ENCODE measurements at places on chromosomes 3 and 15.

- DNase-seq: no peak
Measured at GRCh38 chr15:41928100-41928499, 34.2 kb upstream of the SPTBN5 start.

DNA sequence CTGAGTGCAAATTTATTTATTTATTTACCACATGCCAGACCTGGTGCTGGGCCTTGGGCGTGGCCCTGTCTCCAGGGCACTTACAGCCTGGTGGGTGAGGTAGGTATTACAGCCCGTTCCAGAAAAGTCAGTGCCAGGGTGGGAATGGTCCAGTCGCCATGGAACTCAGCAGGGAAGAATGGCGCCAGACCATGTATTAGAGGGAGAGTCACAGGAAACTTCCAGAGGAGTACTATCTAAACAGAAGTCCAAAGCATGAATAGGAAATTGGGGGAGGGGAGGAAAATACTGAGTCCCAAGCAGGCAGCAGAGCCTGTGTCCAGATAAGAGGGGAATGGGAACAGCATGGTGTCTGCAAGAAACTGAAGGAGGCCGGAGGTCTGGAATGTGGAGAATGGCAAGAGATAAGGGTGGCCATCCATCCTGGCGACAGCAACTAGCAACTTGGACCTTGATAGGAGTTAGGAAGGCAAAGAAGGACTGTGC lies 27.0 kb downstream of the SH3BP5 start:
- no peak for DNase-seq

DNA sequence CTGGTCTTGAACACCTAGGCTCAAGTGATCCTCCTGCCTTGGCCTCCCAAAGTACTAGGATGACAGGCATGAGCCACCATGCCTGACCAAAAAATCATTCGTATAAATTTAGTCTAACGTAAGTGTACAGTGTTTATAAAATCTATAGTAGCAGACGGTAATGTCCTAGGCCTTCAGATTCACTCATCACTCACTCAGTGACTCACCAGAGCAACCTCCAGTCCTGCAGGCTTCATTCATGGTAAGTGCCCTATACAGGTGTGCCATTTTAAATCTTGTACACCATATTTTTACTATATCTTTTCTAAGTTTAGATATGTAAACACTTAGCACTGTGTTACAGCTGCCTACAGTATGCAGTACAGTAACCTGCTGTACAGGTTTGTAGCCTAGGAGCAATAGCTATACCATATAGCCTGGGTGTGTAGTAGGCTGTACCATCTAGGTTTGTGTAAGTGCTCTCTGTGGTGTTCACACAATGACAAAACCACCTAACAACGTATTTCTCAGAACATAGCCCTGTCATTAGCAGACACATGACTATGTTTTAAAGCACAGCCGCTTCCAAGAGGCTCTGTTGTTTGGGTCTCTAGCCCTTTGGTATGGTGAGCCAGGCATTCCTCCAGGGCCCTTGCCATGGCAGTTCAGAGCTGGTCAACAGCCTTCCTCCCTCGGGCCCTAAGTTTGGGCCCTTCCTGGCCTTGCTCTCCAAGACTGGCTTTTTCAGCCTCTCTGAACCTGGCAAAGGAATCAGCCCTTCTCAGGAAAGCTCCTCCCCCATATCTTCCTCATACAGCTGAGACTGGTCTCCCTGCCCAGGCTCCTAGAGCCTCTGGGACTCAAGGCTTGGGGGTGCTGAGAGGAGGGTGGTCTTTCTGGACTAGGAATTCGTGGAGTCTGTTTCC lies 1.9 kb upstream of the CCDC9B start:
- DNase-seq: no peak

GRCh38 chr3:110932567-110932966 lies 139.0 kb upstream of the NECTIN3 start:
- no peak for DNase-seq

- no peak for DNase-seq
Measured at GRCh38 chr3:197031315-197032285, 2.0 kb upstream of the MELTF start.

GRCh38 chr15:64014995-64015394 lies 31.3 kb downstream of the DAPK2 start:
- DNase-seq: no peak

GRCh38 chr3:193840111-193840641 lies 247.2 kb downstream of the OPA1 start:
- no peak for DNase-seq

DNA sequence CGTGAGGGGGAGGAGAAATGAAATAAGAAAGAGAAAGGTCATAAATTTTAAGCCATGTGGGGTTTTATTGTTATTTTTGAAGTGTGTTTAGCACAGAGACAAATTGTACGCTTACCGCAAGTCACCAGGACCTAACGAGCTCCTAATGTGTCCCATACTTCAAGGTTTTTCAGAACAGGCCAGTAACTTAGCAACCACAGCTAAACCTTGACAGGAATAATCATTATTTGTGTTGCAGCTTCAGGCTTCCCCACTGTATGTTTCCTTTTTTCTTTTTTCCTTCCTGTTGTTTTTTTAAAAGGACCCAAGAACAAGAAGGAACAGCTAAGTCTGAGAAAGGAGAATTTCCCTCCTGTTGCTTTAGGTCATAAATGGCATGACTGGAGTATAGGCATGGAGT lies 160.8 kb downstream of the TUSC7 start:
- no peak for DNase-seq

GRCh38 chr15:67901922-67902321 lies 62.1 kb upstream of the RNU6-1 start:
- DNase-seq: no peak

DNA sequence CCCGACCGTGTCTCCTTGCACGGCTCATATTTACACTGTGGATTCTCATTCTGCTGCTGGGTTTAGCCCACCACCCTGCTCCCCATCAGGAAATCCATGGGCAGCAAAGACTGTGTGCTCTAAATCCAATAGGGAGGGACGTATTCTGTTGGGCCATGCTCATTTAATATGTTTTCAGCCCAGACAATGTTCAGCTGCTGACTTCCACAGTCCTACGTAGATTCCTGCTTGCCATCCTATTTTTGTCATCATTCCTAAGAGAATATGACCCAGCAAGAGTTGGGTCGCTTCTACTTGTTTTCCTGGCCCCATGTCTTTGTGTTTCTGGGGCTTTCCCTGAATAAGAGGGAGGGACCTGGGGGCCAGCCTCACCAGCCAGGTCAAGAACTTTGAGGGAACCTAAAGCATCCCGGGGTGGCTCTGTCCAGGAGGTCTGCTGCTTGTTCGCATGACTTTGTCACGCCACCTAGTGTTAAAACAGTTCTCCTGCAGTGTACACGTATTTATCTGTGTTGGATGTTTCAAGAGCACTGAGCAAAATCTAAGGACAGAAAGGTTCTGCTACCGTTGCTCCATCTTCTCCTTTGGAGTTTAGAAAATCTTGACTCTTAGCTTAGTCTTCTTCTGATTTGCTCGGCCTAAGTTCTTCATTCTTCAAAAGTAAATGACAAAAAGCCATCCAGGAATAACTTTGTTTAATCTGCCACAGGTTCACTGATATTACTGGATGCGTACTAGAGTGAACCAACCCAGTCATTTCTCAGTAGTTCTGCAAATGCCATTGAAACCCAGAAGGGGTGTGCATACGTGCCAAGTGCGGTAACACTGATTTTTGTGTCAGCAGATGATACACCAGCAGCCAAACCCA lies 79.8 kb upstream of the NR2E3 start:
- DNase-seq: peak; percentile 3

DNA sequence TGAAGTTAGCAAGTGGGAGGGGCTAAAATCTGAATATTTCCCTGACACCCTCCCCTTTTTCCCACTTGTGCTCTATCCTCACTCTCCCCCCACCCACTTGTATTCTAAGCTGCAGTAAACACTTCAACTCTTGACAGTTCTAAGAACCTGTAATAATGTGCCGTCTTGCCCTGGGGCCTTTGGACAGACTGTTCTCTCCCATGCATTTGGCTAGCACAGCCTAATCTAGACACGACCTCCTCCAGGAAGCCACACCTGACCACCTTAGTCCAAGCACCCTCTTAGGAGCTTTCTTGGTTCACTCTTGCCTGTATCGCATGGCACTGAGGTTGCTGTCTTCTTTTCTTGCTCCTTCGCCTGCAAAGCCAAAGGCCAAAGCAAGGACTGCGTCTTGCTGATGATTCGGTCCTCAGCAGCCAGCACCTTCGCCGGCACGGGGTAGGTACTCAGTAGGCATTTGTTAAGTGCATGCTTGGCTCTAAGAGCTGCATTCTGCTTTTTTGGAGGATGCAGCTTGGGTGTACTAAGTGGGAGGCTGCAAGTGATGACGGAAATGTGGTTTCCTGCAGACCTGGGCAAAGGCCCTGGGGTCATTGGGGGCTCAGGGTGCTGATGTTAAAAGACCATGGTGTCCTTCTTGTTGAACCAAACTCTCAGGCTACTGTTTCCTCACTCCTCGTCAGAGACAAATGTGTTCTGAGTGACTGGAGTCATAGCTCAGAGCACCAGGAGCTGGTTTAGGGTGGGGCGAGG lies 2.0 kb upstream of the ZNF710 start:
- no peak for DNase-seq

Measured in stimulated activated CD4-positive, alpha-beta T cell treated with anti-CD3 and anti-CD28 coated beads, TNF-alpha, amount 100 ng/mL, for 24 hours (primary cell).